Suprapubic skin (tissue), 4 donors: ENCODE measurements at places on chromosomes 5 and 9. TPM values are rescaled to one million over a fixed set of nuclear protein-coding genes. Genes with fewer than 3 reads are reported as not detected.
A peak's percentile ranks its signal among the peaks of the same experiment; 100 is the strongest.

DNA sequence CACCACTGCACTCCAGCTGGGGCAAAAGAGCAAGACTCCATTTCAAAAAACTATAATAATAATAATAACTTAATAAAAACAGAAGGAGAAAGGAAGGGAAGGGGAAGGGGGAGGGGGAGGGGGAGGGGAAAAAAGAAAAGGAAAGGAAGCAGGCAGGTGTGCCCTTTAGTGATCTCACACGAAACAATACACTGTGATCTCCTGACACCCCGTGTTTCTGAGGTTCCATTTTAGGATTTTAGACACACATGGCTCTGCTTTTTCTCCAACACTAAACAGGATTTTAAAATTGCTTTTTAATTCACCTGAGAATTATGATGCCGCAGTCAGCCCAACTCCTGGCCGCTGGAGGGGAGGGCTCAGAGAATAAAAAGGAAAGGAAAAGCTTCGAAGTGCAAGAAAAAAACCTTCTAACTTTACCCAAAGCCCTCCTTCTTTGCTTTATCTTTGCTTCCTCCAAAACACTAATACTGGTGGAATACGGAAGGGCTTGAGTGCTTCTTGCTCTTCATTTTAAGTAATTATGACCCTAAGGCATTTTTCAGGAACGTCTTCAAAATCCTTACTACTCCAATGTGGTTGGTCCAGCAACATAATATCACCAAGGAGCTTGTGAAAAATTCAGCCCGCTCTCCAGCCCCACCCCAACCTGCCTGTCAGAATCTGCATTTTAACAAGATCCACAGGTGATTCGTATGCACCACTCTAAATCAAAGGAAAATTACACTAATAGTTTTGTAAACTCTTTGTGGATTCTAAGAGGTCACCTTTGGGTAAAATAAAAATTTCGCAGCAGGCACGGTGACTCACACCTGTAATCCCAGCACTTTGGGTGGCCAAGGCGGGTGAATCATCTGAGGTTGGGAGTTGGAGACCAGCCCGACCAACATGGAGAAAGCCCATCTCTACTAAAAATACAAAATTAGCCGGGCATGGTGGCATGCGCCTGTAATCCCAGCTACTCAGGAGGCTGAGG is 66.0 kb downstream of the MYO10 start:
- H3K4me3 ChIP-seq: no peak overlapping the region
- peaks cover 18% of the 10 kb centered on the region for H3K4me1 ChIP-seq
- H3K36me3 ChIP-seq: no peaks in the 10 kb centered on the region
- DNase-seq: no peak

GRCh38 chr9:105693435-105694189 is 729 bp upstream of the TMEM38B start:
- no peak for DNase-seq
- peaks cover 19% of the 10 kb centered on the region for H3K4me1 ChIP-seq
- H3K36me3 ChIP-seq: no peaks in the 10 kb centered on the region
- H3K4me3 ChIP-seq: peak overlapping the region; percentile 94
- peaks cover 32% of the 10 kb centered on the region for H3K27me3 ChIP-seq

DNA sequence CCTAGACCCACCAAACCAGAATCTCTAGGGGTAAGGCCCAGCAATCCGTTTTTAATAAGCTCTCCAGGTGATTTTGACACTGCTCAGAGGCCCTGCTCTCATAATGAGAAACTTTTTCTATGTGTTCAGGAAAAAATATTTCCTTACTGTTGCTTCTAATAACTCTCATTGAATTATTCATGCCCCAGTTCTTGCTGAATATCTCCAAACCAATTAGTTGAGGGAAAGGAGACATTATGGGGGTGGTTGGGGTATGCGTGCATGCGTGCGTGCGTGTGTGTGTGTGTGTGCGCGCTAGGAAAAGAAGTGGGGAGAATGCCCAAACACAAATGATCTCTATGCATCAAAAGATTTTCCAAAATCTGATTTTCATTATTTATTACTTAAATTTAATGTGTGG is 411.4 kb downstream of the PIK3R1 start:
- no peak overlapping the region for H3K27ac ChIP-seq
- no peaks in the 10 kb centered on the region for H3K27me3 ChIP-seq
- H3K4me1 ChIP-seq: no peaks in the 10 kb centered on the region
- H3K4me3 ChIP-seq: no peak overlapping the region
- DNase-seq: no peak

DNA sequence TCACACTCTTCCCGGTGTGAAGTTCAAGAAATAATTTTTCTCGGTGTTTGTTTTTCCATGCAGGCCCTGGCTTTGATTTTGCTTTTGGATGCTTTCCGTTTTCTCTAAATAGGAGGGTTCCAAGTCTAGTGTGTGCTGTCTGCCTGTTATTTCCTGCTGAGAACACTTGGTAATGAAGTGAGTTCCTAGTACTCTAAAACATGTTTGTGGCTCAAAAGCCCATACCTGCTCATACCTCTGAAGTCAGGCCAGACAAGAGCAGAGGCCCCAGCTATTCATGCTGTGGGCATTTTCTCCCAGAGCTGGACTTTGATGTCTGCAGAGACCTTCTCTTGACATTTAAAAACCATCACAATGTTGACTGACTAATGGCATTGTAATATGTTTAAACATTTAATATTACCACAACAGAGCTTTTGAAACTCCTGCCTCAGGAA is 211.2 kb downstream of the GOLPH3 start:
- H3K36me3 ChIP-seq: no peaks in the 10 kb centered on the region
- H3K4me1 ChIP-seq: peaks cover 39% of the 10 kb centered on the region
- H3K27me3 ChIP-seq: no peaks in the 10 kb centered on the region
- H3K4me3 ChIP-seq: no peak overlapping the region

GRCh38 chr5:132467287-132467984 is 23.1 kb downstream of the IRF1 start:
- no peak overlapping the region for H3K4me3 ChIP-seq
- DNase-seq: peak; percentile 2
- peaks cover 43% of the 10 kb centered on the region for H3K4me1 ChIP-seq
- peaks cover 4% of the 10 kb centered on the region for H3K36me3 ChIP-seq
- no peak overlapping the region for H3K27ac ChIP-seq

DNA sequence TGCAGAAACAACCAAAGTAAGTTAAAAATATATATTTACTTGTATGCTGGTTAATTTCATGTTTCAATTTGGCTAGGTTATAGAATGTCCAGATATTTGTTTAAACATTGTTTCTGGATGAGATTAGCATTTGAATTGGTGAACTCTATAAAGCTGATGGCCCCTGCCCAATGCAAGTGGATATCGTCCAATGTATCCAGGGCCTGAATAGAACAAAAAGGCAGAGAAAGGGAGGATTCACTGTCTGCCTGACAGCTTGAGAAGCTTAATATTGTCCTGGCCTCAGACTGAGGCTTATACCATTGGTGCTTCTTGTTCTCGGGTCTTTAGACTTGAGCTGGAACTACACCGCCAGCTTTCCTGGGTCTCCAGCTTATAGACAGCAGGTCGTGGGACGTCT is 446.7 kb upstream of the ACTBL2 start:
- no peak for DNase-seq
- H3K4me1 ChIP-seq: no peaks in the 10 kb centered on the region
- H3K4me3 ChIP-seq: no peak overlapping the region
- no peak overlapping the region for H3K27ac ChIP-seq
- H3K27me3 ChIP-seq: no peaks in the 10 kb centered on the region

DNA sequence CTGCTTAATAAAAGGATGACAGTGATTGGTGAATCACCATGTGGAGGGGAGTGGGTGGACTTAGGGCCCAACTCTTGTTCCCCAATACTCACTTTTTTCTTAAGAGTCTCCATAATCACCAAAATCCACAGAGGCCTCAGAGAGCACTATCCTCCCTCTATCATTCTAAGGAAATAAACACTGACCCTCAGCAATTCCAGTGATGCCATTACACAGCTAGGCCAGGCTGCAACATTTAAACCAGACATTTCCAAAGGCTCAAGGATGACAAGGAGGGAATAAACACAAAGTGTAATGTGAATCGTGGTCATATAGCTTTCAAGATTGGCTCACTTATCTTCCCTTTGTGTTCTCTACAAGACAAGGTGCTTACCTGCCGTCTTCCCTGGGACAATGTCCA is 2.4 kb upstream of the ARSI start:
- DNase-seq: no peak
- no peaks in the 10 kb centered on the region for H3K36me3 ChIP-seq
- H3K4me1 ChIP-seq: peaks cover 26% of the 10 kb centered on the region
- H3K27me3 ChIP-seq: peaks cover 13% of the 10 kb centered on the region
- no peak overlapping the region for H3K27ac ChIP-seq

The PCDHA12 gene
- total RNA-seq: 0.36 TPM
